ENCODE measurements at places on chromosomes 6 and 20. TPM values are rescaled to one million over a fixed set of nuclear protein-coding genes. Genes with fewer than 3 reads are reported as not detected.

Gene VGLL2
- 93.8 TPM for polyA plus RNA-seq

Gene JAG1
- 29.2 TPM for polyA plus RNA-seq

Gene ANGPT4
- 0.04 TPM for polyA plus RNA-seq

Gene GJA10
- polyA plus RNA-seq, result not detected

Gene CST7
- polyA plus RNA-seq, result 0.70 TPM

Gene IMPG1
- 0.48 TPM for polyA plus RNA-seq

Gene SNAP91
- 1.8 TPM for polyA plus RNA-seq

Gene ULBP2
- 0.61 TPM for polyA plus RNA-seq

Gene HLA-DRA
- 27.8 TPM for polyA plus RNA-seq

Gene RIOK1
- polyA plus RNA-seq, result 23.0 TPM

Gene SLC2A4RG
- 148 TPM for polyA plus RNA-seq

Gene GGTLC1
- polyA plus RNA-seq, result not detected

Gene HSPA12B
- 21.4 TPM for polyA plus RNA-seq

Gene PTPRA
- 38.4 TPM for polyA plus RNA-seq

Gene TTPAL
- polyA plus RNA-seq, result 4.1 TPM

Gene SLC26A8
- polyA plus RNA-seq, result 0.22 TPM

Gene BPI
- polyA plus RNA-seq, result 0.66 TPM

Gene IPCEF1
- 1.2 TPM for polyA plus RNA-seq

Gene TMC2
- polyA plus RNA-seq, result 0.10 TPM

Gene LGSN
- not detected for polyA plus RNA-seq

Gene PI3
- polyA plus RNA-seq, result not detected

Gene LRRC73
- polyA plus RNA-seq, result 0.16 TPM

Gene SYCP2L
- polyA plus RNA-seq, result 1.3 TPM

Gene PGC
- polyA plus RNA-seq, result not detected

Gene HNF4A
- not detected for polyA plus RNA-seq

Gene THBS2
- polyA plus RNA-seq, result 33.9 TPM

Gene C20orf202
- polyA plus RNA-seq, result 0.39 TPM

Gene RIPOR3
- polyA plus RNA-seq, result 7.5 TPM

Gene SENP6
- 70.0 TPM for polyA plus RNA-seq

Gene RIMS1
- 0.75 TPM for polyA plus RNA-seq

Gene BPIFB2
- polyA plus RNA-seq, result not detected

Gene B3GAT2
- polyA plus RNA-seq, result 1.3 TPM

Gene ZBTB9
- 5.8 TPM for polyA plus RNA-seq

Data from forelimb muscle (tissue), 1 donor.